ENCODE measurements at places on chromosomes 1 and 21.

DNA sequence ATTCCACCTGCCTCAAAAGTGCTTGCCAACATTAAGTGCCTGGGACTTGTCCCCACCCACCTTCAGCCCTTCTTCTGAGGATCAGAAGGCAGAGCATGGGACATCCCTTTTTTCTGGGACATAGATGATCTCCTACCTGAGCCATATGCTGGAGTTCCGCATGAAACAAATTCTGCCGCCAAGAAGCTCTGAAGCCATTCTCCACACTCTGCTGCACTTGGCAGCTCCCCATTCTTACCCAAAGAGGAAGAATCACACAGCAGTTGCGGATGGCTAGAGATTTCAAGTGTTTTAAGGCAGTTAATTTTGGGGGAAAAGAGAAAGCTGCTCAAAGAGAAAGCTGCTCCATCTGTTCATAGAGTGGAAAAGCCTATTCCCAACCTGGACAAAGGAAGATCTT is 197.3 kb upstream of the COA6 start:
- no peak for DNase-seq

GRCh38 chr1:225879521-225880221 is 2.5 kb downstream of the TMEM63A start:
- DNase-seq, result no peak

DNA sequence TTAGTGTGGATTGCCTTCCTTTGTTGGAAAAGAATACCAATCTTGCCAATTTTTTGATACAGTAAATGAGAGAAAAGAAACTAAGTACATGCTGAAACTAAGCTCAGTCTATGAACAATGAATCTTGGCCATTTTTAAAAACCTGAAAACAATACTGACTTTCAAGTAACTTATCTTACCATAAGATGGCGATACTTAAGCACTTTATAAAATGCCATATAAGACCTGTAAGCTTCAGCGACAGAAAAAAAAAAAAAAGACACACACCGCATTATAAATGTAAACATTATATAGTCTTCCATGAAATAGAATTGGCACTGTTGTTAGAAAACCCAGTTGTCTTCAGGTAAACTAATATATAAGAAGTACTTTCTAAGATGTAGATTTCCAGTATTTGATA is 3.0 kb downstream of the OLFM3 start:
- no peak for DNase-seq

GRCh38 chr1:196105901-196106300 is 502.3 kb downstream of the KCNT2 start:
- DNase-seq, result no peak

DNA sequence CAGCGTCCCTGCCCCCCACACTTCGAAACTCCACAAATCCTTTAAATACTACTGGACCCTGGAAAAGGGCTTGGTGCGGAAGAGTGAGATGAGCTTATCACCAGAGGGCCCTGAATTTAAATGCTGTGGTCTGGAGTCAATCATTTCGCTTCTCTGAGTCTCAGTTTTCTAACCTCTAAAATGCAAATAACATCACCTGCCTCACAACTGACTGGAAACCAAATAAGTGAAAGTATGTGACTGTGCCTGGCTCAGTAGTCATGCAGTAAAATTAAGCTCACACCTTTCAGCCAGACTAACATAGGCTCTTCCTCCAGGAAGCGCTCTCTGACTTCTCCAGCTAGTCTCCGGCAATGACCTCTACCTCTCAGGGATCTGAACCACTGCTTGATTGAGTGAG is 4.2 kb downstream of the GJA4 start:
- DNase-seq, result no peak

DNA sequence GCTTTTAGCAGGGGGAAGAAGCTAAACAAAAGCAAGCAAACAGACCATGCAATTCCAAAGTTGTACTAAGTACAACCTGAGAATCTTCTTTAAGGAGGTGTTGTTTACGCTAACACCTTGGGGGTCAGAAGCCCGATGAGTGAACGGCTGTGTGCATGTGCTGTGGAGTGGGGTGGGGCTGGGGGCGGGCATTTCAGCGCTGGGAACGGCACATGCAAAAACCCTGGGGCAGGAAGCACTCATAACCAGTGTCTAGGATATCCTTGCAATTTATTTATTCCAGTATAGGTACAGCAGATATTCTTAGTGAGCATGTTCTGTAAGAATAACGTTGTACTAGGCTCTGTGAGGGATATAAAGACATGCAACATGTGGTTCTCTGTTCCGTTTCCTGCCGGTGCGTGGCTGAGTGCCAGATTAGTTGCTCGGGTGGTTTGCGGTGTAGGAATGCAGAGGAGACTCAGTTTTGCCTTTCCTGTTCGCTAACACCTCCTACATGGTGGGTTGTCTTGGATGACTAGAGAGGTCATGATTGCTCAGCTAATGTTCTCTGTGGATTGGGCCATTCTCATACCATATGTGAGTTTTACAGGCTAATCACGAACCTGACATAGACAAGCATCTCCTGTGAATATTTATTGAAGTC is 3.7 kb downstream of the FASLG start:
- peak; percentile 90 for DNase-seq

GRCh38 chr1:224427346-224427745 is 7.3 kb downstream of the WDR26 start:
- no peak for DNase-seq

GRCh38 chr1:180981596-180982387 is 40.9 kb downstream of the STX6 start:
- no peak for DNase-seq

GRCh38 chr1:84912726-84913554 is 19.9 kb upstream of the LPAR3 start:
- peak; percentile 19 for DNase-seq

- peak; percentile 58 for DNase-seq
These were observed 58.3 kb downstream of the CD46 start for GRCh38 chr1:207810173-207810572.

GRCh38 chr1:8525216-8525557 is 207.3 kb downstream of the SLC45A1 start:
- no peak for DNase-seq

DNA sequence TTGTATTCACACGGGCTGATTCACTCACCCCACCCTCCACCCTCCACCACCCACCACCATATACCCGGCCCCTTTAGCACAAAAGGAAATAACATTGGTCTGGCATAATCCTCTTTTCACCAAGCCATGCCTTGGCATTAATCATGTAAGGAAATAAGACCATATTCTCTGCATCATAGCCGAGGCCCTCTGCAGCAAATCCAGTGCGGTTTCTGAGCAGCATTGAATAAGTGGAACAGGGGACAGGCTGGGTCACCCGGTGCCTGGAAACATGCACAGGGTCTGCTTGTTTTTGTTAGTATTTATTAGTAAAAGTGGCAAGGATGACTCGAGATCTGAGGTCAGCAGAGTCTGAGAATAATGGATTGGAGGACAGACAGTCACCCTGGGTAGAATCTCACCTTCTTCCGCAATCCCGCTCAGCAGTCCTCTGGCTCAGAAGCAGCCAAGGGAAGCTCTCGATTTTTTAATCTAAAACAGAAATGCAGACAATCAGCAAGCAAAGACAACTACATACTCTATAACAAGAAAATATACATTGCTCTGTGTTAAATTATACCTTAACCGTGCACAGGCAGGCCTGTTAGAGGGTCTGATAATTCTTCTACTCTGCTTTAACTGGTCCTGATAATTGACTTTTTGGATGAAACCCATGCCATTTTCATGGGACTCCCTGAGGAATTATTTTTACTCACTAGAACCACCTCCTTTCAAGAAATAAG is 52.4 kb upstream of the CDC42BPA start:
- no peak for DNase-seq

DNA sequence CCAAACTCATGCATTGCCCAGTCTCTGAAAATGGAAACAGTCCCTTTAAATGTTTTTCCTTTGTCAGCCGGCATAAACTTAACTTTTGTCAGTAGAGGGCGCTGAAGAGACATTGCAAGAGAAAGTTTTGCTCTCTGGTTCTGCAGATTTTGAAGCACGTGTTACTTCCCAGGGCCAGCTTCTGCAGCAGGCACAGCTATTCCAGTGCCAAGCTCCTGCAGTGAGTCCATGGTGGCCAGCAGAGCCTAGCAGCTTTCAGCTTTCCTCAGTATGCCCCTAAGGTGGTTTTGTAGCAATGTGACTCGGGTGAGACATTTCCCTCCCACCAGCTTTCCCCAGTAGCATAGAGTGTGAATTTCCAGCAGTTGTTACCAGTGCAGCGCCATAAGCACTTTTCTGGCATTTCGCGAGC is 2.6 kb upstream of the IFI44L start:
- DNase-seq, result peak; percentile 66

GRCh38 chr1:73654714-73655113 is 543.3 kb downstream of the LRRIQ3 start:
- no peak for DNase-seq

DNA sequence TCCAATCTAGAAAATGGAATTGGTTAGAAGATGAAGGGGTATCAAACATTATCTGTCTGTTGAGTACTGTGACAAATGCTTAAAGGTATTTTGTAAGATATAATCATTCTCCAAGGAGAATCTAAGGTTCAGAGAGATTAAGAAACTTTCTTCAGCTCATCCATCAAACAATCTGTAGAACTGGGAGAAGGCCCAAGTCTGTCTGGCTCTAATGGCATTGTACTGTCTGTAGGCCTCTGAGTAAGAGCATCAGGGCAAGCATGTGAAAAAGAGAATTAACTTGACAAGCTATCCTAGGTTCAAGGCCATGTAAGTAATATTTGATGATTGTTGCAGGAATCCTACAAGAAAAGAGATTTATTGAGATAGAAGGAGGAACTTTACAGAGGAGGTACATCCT is 5.3 kb upstream of the FGGY start:
- no peak for DNase-seq

GRCh38 chr1:231408528-231409094 is 13.5 kb downstream of the EGLN1 start:
- no peak for DNase-seq

- no peak for DNase-seq
These were observed 133.8 kb upstream of the CACNA1E start for GRCh38 chr1:181349512-181349911.

DNA sequence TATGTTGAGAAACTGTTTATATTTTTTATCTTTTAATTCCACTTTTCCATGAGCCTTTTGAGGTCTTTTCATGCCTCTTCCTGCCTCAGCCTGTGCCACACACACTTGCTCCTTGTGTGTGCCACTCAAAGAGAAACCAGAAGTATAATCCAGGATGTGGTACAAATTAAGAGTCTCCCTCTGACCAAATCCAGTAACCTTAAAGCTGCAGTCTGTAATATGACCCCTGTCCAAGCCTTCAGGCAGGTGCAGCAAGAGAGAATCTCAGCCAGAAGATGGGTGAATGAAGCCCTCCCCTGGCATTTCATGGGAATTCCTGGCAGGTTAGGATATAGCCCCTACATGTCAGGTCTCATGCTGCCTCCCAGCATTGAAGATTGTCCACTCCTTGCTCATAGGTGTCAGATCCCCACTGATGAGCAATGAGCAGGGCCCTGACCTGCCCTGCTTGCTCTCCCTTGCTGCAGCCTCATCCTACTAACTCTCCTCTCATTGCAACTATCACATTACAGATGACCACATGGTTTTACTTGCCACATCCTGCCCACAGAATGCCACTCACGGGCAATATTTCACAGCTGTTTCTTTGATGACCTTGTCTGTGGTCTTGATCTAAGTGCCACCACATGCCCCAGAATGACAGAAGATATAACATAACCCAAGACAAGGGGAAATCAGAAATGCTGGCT is 169.3 kb downstream of the SEC16B start:
- DNase-seq, result peak; percentile 35

DNA sequence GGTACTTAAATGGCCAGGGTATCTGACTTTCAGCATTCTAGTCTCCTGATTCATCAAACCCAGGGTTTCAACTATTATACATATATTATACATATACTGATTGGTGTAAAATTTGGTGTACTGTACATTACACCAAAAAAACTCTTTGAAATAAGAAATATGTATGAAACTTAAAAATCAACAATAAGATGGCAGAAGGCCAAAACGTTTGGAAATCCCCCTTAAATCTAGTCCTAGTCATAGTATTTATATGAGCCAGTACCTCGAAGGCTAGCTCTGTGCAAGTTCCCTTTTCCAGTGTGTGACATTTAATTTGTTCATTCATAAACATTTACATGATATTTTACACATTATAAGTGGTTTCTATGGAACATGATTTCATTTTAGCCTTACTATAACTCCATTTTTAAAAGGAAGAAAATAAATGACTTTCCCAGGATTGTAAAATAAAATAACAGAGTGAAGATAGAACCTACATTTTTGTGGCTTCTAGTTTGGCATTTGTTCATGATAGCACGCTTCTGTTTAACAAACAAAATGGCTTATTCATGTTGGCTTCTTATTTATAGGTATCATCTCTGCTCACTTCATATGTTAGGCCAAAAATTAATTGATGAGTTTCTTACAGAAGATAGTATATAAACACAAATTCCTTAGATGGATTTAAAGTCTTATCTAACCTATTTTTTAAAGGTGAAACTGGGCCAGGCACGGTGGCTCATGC is 18.8 kb upstream of the ZNF281 start:
- peak; percentile 17 for DNase-seq

DNA sequence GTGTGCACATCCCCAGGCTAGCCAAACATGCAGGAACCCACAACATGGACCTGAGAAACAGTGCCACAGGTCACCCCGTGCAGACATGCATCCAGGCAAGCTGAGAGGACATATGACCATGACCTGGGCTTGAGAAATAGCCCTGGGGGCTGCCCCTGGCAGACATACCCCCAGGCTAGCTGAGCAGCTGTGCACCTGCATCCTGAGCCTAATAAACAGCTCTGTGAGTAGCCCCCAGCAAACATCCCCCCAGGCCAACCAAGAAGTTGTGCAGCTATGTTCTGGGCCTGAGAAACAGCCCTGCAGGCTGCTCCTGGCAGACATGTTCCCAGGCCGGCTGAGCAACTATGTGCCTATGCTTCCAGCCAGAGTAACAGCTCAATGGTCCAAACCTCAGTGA is 14.5 kb downstream of the OLFML3 start:
- DNase-seq, result no peak

GRCh38 chr1:19439464-19440171 is 45.7 kb downstream of the CAPZB start:
- DNase-seq, result no peak

DNA sequence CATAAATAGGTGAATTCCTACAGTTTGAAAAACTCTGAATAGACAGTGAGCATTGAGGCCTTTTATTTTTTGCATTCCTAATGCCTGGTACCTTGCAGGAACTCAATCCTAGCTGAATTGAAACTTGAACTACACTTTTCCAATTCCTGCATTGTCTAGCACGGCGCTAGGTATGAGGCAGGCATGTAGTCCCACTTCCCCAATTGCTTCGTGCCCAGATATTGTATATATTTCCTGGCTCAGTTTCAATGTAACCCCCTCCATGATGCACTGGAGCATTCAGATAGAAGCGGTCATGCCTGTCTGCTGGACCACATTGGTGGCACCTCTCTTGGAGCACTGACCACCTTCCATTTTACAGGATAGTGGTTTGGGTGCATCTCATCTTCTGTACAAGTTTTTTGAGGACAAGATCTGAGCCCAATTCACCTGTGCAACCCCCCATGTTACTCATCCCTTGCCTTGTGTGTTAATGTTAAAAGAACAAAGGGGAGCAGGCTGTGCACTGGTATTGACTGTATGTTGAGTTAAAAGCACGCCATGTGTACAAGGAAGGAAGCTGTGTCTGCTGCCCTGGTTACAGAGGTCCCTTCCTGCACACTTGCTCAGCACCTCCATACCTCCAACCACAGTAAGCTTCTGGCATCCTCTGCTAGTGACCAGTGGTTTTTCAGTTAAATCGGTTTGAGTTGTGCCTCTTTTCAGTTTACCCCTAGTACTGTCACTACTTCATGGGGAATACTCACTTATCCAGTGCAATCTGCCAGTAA is 10.0 kb upstream of the RAB7B start:
- no peak for DNase-seq

- no peak for DNase-seq
These were observed 23.7 kb downstream of the MRPL37 start for GRCh38 chr1:54223441-54224202.
